ENCODE measurements at places on chromosomes 1 and 21.

GRCh38 chr1:43510621-43511020 lies 20.1 kb upstream of the PTPRF start:
- DNase-seq, result no peak

DNA sequence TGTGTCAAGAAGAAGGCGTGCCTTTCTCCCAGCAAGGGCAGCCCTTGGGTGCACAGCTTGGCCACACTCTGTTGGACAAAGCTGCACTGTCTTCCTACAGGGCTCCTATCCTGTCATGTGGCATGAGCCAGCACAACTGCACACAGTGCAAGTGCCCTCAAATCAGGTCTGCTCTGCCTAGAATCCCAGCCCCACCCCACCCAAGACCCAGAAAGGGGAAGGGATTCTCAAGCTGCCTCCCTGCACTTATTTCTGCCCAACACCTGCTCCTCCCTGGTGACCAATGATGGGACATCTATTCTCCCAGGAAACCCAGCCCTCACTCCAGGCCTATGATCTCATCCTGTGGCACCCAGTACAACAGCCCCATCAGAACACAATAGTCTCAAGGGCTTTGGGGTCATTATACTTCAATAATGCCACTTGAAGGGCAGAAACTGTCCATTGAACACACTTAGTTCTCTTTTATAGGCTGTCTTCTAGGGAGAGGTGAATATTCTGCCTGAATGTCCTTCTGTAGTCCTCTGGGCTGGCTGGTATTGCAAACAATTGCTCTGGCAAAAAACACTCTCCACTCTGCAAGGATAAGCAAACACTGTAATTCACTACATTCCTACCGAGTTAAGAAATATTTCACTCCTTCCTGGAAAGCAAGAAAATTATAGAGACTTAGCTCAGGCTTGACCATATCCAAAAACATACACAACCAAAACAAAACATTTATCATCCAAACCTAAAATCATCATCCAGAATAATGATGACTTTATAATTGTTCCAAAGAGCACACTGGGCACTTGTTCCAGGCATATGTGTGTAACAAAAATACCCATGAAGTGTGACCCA lies 43.1 kb upstream of the IGSF3 start:
- no peak for DNase-seq

GRCh38 chr1:17545356-17545755 lies 5.9 kb downstream of the ARHGEF10L start:
- no peak for DNase-seq

DNA sequence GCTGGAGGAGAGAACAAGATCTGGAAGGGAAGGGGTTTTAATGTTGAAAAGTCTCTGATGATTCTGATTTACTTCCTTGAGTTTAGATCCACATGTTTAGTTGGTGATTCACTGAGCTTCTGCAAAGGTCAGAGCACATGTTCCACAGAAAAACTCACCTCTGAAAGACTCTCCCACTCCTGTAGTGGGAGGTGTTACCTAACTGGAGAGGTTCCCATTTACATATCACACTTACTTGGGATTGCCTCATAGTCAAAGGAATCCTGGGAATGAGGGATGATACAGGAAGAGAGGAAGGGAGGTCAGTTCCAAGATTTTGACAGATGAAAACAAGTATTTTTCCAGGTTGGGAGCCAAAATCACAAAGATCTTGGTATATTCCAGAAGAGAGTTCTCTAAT lies 2.7 kb upstream of the NTNG1 start:
- DNase-seq, result no peak

DNA sequence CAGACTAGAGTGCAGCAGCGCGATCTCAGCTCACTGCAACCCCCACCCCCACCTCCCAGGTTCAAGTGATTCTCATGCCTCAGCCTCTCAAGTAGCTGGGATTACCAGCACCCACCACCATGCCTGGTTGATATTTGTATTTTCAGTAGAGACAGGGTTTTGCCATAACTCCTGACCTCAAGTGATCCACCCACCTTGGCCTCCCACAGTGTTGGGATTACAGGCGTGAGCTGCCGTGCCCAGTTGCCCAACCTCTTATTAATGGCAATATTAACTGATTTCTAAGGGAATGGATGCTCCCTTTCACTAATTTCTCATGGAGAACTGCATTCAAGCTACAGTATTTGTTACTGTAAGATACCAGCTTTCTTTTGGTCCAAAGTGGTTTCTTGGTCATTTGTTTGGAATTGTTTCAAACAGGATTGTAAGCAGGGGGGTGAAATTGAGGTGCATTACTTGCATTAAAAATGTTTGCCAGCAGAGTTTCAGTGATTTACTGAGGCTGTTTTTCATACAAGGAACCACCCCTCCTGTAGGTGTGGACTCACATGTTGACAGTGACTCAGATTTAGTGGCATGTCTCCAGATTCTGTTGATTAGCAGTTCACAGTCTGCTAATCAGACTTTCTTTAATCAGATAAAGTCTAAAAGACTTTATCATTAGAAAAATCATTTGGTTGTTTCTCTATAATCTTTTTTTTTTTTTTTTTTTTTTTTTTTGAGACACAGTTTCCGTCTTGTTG lies 3.9 kb upstream of the TGFBR3 start:
- no peak for DNase-seq

GRCh38 chr1:156898161-156898566 lies 4.6 kb downstream of the PEAR1 start:
- no peak for DNase-seq

- no peak for DNase-seq
Measured at GRCh38 chr1:31849653-31850052, 33.8 kb upstream of the SPOCD1 start.

- DNase-seq, result no peak
Measured at GRCh38 chr1:198175423-198176170, 18.8 kb downstream of the NEK7 start.
